Natural killer cell (primary cell): ENCODE measurements at places on chromosomes 2 and 18. TPM values are rescaled to one million over a fixed set of nuclear protein-coding genes. Genes with fewer than 3 reads are reported as not detected.

DNA sequence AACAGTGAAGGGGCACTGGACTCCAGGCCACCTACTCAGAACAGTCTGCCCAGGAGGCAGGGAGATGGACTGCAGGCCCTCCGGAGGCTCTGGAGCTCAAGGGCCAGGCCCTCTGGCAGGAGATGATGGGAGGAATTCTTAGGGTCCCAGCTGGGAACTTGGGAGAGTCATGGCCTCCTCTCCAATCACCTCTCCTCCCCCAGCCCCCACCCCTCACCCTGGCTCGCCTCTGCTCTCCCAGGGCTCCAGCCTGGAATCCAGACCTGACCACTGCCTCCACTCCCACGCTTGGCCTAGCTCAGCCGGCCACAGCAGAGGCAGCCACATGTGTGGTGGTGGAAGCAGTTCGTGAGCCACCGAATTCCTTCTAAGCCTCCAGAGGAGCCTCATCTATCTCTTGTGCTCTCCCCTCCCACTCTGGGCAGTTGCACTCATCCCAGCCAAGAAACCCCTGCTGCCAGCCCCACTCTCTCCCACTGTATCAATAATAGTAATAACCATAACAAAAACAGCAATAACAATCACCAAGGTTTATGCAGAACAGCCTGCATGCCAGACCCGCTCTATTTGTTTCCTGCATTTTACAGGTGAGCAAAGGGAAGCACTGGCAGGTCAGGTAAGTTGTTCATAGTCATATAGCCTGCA, 67.4 kb downstream of the TNS1 start:
- H3K27ac ChIP-seq: no peak overlapping the region
- H3K27me3 ChIP-seq: no peaks in the 10 kb centered on the region
- DNase-seq: no peak
- no peak overlapping the region for H3K4me3 ChIP-seq

The CNTNAP5 gene
- not detected for total RNA-seq

The MOCOS gene
- 0.24 TPM for total RNA-seq

DNA sequence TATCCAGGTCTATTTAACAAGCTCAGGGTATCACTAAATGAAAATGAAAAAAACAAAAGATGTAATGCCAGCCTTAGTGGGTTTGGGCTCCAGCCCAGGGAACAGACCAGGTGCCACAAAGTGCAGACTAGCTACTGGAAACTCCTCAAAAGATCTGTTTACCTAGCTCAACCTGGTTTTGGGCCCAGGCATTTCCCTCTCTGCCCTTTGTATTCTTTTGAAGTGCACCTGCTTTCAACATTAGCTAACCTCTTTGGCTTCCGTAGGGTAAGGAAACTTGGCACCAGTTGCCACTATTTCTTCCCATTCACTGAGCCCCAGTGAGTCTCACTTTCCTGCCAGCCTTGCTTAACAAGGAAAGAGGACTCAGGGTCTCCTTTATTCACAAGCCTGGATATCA, 123.6 kb upstream of the CDCA7 start:
- H3K4me1 ChIP-seq: no peaks in the 10 kb centered on the region
- H3K4me3 ChIP-seq: no peak overlapping the region
- no peaks in the 10 kb centered on the region for H3K36me3 ChIP-seq
- no peak overlapping the region for H3K27ac ChIP-seq

The STK11IP gene
- total RNA-seq: 65.2 TPM

GRCh38 chr2:234977228-234977679, 25.4 kb downstream of the SH3BP4 start:
- H3K27ac ChIP-seq: no peak overlapping the region
- no peak for DNase-seq
- no peaks in the 10 kb centered on the region for H3K36me3 ChIP-seq
- H3K4me1 ChIP-seq: peaks cover 18% of the 10 kb centered on the region
